HTR-8/SVneo (cell line): ENCODE measurements at places on chromosomes 1 and 21.

DNA sequence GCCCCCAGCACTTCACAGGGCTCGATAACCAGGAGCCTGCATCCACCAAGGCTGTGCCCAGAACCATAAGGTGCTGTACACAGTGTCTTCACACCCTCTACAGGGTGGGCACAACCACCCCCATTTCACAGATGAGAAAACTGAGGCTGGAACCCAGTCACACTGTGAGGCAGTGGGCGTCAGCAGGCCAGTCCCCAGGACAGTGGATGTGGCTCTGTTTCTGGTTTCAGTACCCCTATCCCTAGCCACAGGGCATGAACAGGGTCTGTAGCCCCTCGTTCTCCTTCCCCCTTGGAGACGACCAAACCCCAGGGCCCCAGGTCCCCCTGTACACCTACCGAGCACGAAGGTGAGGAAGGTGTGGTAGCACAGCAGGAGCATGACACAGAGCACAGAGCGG, 27.6 kb downstream of the TTC39A start:
- no peak for DNase-seq

GRCh38 chr1:172697534-172698002, 38.7 kb downstream of the FASLG start:
- DNase-seq: no peak

GRCh38 chr1:75129983-75130789, 4.0 kb upstream of the LHX8 start:
- DNase-seq: no peak

- no peak for DNase-seq
Measured at GRCh38 chr1:48038270-48038767, 41.1 kb upstream of the TRABD2B start.

DNA sequence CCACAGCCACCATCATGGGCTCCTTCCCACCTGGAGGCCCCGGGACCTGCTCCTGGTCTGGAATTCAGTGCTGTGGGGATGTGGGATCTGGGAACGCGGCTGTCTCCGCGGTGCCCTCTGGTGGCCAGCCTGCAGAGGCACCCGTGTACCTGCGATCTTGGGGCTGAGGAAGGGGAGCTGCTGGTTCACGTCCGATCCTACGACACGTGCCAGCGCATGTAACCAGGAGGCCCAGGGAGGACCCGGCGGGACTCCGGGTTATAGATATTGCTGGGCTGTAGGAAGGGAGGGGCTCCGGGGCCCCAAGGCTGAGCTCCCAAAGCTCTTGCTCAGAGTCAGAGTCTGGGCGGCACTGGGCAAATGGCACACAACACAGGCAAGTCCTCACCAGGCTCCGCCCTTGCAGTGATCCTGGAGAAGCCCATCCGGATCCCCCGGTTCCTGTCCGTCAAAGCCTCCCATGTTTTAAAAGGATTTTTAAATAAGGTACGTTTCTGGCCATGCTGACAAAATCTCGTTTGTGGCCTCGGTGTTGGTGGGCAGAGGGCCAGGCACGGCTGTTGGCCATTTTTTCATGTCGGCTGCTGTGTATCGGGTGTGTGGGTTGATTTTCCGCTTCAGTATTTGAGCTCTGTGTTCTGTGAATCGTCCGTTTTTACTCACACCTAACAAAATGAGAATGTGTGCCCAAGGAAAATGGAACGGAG, 20.1 kb downstream of the FAAP20 start:
- DNase-seq: peak; percentile 79

DNA sequence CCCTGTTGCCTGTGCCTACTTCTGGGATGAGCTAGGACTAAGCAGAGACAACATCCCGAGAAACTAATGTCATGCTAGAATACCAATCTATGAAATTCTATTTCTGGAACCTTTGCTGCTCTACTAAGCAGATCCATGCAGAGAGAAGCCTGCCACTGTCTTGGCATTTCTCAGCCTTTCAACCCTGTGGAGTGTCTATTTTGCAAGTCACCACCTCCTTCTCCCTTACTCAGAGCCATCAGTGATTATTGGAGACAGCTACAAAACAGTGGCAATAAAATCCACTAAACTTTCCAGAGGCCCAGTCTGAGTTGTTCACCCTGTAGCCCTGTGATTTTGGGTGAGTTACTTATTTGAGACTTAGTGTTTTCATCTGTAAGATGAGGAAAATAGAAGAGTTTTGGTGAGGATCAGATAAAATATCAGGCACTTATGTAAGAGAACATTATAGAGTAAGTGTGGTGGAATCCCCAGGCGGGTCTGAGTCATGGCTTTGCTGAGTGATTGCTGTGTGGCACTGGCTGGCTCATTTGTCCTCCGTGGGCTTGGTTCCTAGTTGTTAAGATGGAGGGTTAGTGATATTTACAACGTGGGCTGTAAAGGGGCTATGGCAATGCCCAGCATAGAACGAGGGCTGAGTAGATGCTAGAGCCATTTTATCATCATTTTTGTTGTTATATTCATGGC, 61.1 kb downstream of the FMN2 start:
- no peak for DNase-seq

DNA sequence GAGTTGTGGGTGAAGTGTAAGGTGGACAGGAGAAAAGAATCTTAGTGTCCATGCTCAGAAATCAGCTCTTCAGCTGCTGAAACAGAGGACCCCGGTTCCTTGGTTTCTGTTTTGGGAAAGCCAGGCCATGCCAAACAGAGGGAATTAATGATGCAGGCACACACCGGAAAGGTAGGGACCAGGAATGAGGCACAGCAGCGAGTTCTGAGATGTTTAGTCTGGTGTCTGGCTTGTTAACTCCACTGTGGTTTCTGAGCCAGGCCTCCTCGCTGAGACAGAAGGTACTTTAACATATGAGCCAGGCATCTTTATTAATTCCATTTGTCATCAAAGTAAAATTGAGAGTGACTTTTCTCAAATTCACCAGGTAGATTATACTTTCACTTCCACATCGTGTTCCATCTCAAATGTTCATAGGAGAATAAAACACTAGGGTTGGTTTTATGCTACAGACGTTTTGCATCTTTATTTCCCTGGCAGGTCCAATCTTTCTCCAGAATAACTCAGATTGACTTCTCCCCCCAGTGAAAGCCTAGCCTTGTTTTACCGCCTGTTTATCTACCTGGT, 23.5 kb downstream of the LRRC8D start:
- no peak for DNase-seq
